Hepatic stellate cell (primary cell): ENCODE measurements at places on chromosomes 13 and 19.
A peak's percentile ranks its signal among the peaks of the same experiment; 100 is the strongest.

- DNase-seq, result no peak
Measured at GRCh38 chr13:110976785-110977184, 61.9 kb upstream of the ANKRD10 start.

DNA sequence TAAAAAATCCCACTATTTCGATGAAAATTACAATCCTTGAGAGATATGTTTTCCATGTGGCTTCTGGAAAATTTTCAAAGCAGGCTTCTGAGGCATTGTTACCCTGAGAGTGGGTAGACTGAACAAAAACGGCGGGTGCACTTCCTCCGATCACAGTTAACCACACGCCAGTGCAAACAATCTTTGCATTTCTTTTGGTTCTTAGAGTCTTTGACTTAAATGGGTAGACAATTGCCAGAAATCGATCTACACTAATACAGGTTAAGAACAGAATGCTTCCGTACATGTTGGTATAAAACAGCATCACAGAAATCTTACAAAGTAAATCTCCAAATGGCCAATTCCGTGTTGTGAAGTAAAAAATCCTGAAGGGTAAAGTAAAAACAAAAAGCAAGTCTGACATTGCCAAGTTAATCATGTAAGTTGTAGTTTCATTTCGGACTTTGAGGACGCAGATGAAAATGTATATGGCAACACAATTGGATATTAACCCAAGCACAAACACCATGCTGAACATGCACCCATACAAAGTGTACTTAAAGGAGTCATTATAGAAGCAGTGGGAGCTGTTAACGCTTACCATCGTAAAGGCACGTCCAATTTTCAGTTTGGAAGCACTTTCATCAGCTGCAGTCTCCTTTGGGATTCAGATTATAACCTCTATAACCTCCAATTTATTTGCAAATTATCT lies 927 bp downstream of the LPAR6 start:
- no peak for DNase-seq

DNA sequence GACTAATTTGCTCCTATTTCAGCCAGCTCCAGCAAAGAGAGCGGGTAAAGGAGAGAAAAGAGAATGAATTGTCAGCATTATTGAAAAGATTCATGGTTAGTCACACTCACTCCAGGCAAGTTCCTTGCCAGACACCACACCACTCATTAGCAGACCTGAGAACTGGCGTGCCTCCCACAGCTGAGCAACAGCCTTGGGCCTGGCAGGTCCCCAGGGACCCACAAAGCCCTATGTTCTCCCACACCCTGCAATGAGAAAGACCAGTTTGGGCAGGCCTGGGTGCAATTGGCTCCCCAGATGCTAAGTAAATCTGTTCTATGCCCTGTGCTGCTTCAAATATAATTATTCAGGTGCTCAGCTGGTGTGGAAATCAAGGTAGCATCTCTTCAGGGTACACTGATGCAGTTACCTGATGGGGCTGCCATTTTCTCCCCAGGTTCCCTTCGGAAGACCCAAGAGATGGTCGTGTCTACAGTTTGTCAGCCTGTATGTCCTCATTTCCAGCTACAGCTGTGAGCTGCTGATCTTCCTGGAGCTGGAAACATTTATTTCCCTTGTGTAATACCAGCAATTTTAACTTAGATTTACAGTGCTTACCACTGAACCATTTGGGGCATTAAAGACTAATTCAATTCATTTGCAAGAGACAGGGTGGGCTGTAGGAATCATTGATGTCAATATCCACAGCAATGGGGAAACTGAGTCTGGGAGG lies 405.0 kb downstream of the COG6 start:
- DNase-seq, result no peak

DNA sequence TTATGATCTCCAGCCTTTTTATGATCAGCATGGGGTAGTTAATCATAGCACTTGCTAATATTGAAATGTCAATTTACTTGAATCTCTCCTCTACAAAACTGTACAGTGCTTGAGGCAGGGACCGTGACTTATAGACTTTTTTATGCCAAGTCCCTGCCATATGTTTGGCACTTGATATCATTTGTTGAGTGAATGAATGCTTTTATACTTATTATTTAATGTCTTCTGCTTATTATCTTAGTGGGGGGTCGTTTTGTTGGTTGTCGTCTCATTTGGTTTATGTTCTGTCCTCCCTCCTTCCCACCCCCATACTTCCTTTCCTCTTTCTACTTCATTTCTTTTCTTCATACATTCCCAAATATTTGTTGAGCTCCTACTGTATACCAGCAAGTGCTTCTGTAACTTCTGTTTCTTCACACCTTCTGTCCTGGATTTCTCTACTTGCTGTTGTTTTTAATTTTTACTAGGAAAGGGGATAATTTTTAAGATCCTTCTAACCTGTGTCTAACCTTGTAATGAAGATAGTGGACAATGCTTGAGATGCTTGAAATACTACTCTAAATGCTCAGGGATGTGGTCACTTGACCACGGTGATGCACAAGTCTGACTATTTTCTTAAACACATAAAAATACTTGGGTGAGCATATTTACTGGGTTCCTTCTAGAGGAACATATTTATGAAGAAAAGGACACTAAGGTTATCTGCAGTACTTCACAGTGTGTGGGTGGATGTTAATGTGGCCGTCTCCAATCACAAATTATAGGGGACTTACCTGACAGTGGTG lies 223.8 kb downstream of the TDRD3 start:
- DNase-seq, result no peak

DNA sequence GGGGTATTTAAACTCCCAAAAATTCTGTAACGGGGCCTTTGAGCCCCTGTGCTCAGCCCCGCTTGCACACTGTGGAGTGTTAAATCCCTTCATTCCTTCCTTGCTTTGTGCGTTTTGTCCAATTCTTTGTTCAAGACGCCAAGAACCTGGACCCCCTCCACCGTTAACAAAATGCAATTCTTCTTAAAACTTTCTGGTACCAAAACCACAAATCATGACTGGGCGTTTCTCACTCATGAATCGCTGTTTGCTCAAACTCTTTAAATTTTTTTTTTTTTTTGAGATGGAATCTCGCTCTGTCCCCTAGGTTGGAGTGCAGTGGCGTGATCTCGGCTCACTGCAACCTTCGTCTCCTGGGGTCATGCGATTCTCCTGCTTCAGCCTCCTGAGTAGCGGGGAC lies 881 bp downstream of the ZNF20 start:
- DNase-seq, result no peak

DNA sequence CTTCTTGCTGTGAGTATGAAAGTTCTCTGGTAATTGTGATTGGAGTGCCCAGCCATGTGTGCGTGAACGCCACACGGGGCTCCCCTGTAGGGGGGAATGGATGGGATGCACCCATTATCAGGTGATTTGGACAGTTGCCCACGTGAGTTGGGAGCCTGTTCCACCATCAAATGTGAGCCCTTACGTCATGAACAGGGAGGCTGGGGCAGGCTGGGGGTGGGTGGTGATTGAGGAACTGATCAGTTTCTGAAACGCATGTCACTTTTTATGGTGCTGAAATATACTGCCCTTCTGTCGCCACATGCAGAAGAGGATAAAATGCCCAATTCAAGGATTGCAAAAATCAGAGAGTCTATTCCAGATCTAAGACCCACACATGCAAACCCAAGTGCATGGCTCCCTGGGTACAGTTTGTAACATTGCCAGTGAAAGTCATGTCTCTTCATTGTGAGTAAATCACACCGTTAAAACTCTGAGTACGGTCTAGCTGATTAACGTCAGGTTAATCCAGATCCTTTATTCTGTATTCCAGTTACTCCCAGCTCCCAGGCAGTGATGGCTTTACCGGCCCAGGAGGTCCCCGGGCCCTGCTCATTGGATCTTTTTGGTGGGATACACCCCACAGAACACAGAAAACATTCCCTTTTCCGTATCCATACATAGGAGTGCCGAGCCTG lies 90.2 kb downstream of the RAB20 start:
- no peak for DNase-seq

- DNase-seq, result no peak
Measured at GRCh38 chr13:74036373-74036772, 97.8 kb downstream of the KLF12 start.

DNA sequence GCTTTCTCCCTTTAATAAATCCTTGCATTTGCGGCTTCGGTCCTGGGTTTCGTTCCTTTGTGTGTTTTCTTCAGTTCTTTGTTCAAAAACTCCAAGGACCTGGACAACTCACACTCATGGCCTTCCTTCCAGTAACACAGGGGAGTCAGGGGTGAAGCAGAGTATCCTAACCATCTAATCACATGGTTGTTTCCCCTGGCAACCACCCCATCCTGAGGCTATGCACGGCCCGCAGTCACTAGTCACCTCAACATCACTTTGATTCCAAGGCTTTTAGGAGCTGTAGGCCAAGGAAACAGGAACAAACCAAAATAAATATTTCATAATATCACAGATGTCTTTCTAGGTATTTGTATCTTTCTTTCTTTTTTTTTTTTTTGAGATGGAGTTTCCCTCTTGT lies 28.9 kb downstream of the ZNF101 start:
- no peak for DNase-seq

GRCh38 chr13:80823472-80823871 lies 482.5 kb upstream of the SPRY2 start:
- no peak for DNase-seq

GRCh38 chr19:13849991-13850909 lies 26.7 kb upstream of the NANOS3 start:
- peak; percentile 70 for DNase-seq

- DNase-seq, result no peak
Measured at GRCh38 chr19:52689843-52690368, 44.9 kb downstream of the ZNF611 start.
